Activated CD4-positive, alpha-beta T cell treated with anti-CD3 and anti-CD28 coated beads, Interleukin-2, Interleukin-4, amounts not matched to agents 100 ng/mL and 50 ng/mL, durations not matched to agents 16 hours and 8 hours (primary cell): ENCODE measurements at places on chromosomes 3 and 15.

- DNase-seq, result no peak
Measured at GRCh38 chr3:78871048-78871447, 896.8 kb downstream of the ROBO1 start.

DNA sequence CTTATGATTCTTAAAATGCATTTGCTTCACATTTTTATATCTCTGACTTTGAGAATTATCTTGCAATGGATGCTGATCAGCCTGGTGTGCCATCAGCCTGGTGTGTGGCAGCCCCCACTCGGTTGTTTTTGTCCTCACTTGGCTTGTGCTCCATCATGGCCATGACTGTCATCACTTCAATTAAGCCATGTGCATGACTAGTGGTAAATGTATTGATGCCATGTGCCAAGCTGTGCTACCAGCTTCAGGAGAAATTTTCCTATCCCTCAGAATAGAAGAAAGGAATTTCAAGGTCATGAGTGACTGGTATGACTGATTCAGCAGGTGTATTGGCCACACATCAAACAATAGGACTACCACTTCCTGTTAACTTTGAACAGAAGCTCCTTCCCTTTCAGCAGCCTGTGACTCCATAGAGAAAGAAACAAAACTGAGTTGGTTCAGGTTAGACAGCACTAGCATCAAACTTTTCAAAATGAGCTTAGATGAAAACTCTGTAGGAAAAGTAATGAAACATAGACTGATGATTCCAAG is 251.7 kb downstream of the GRM7 start:
- DNase-seq, result no peak

GRCh38 chr3:172330413-172330812 is 117.8 kb downstream of the GHSR start:
- no peak for DNase-seq

DNA sequence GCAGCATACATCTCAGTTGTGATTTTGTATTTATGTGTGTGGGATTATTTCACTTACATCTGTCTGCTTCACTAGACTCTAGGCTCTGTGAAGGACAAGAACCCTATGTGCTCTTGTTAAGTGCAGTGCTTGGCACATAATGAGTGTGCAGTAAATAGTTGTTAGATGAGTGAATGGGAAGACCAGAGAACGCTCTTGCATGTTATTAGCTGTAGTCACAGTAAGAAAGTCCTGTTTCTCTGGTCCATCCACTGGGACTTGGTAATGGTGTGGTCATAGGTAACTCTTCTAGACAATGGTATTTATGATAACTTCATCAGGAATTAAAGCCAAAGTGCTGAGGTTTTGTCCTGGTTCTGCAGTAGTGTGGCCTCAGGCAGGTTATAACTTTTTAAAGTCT is 1.4 kb upstream of the AQP9 start:
- no peak for DNase-seq

DNA sequence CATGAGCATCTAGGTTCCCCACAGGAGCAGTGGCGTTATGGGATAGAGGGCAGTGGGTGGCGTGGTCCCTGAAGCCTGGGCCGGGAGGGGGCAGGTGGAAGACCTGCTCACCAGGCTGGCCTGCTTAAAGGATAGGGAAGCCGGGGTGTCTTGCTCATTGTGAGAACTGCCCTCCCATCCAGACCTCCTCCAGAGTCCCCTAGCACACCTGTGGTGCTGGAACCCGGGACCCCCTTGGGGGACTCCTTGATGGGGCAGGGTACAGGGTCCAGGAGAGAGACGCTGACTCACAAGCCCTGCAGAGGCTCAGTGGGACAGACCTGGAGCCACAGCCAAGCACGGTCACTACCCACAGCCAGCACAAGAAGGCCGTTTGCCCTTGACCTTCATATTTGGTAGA is 2.8 kb upstream of the RHCG start:
- DNase-seq, result no peak

DNA sequence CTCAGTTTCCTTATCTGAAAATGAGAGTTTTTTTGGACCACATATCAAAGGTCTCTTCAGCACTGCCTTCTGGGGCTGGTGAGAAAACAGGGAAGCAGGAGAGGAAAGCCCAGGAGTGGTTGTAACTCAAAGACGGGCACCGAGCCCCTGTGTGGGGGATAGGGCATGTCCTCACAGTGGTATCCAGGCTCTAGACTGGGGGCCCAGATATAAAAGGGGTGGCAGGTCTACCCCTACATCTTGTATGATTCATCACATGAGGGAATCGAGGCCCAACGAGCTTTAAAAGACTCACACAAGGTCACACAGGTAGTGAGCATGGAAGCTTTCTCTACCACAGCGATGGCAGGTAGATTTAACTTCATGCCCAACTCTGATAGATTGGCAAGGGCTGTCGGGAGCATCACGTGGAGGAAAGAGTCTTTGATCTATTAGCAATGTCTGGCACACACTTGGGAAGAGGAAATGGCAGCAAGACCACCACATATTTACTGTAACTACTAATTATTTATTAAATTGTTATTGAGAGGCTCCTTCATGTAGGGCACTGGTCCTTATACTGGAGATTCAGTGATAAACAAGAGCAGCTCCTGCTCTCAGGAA is 4.1 kb upstream of the EPHB3 start:
- no peak for DNase-seq

DNA sequence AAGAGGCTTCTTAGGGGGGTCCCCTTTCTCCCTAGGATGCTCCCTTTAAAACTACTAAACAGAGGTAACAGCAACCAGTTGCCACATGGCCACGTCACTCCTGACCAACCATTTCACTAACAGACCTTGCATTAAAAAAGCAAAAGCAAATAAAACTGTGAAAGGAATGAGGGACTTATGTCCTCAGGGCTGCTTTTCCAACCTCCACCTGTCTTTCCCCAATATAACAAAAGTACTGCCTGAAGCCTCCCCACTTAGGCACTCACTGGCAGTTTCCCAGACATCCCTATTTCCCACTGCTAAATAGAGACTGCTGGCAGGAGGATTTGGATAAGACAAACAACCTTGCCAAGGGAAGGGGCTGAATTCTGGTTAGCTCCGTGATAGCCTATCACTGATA is 130.3 kb downstream of the ATP8B4 start:
- DNase-seq, result no peak
